ENCODE measurements at places on chromosomes 4 and X.

GRCh38 chr4:179040259-179040658 is 1598.0 kb upstream of the AGA start:
- DNase-seq: no peak

GRCh38 chr4:74777531-74777930 is 16.8 kb downstream of the BTC start:
- no peak for DNase-seq

GRCh38 chr4:138959097-138959815 is 56.3 kb upstream of the NOCT start:
- DNase-seq: no peak

DNA sequence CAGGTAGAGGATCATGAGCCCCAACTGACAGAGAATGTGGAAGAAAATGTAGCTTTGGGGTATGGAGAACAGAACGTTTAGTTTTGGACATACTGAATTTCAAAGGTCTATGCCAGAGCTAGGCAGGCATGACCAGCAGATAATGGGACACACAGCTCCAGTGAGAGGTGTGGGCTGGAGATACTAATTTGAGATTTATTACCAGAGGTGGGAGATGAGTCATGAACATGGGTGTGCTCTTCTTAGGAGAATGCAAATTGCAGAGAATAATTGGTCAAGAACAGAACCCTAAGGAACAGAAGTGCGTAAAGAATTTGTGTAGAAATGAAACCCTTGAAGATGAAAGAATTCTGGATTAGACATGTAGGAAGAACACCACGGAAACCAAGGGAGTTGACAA is 125.2 kb downstream of the PACRGL start:
- no peak for DNase-seq

- DNase-seq: no peak
These were observed 138.0 kb downstream of the RPA4 start for GRCh38 chrX:97021680-97022079.

GRCh38 chrX:15336023-15336413 is 695 bp upstream of the PIGA start:
- DNase-seq: no peak

- DNase-seq: no peak
These were observed 199.3 kb downstream of the BMPR1B start for GRCh38 chr4:94957030-94957429.

- no peak for DNase-seq
These were observed 22.0 kb upstream of the ADGRA3 start for GRCh38 chr4:22537864-22538263.

- DNase-seq: no peak
These were observed 4.2 kb upstream of the ARSD start for GRCh38 chrX:2933125-2933900.

DNA sequence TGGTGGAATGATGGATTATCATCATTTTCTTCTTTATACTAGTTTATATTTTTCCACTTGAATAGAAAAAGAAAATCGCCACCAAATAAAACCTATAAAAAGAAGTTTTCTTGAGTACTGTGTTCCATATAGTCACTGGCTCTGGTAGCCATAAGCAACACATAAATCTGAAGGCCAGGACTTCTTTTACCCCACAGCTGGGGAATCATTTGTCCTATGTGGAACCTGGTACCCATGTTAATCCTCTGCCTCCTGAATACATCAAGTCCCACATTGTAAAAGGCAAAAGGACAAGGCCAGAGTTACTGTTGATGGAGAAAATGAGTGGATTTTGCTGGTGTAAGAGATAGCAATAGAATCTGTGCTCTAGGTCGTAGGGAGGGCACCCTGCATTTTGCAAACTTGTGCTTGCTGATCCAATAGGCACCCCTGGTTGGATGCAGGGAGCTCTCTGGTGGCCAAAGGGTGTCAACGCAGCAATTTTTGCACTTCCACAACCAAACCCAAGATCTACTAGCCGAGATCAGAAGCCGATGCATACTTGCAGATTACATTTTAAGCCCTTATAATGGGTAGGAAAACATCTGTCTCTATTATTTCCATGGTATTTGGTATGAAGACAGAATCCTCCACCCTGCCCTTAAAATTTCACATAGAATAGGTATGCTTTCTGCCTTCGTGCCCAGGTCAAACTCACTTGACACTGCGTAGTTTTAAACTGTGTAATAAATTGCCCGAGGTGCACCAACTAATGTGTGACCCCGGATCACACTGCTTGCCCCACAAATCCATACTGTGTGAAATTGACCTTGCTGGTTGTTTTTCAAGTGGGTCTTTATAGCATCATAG is 146.2 kb upstream of the SCML1 start:
- DNase-seq: no peak

GRCh38 chrX:112844250-112844649 is 3.6 kb upstream of the AMOT start:
- DNase-seq: no peak

GRCh38 chrX:23374291-23374690 is 39.6 kb downstream of the PTCHD1 start:
- DNase-seq: no peak

- no peak for DNase-seq
These were observed 1003.2 kb downstream of the C4orf33 start for GRCh38 chr4:130099105-130099504.

DNA sequence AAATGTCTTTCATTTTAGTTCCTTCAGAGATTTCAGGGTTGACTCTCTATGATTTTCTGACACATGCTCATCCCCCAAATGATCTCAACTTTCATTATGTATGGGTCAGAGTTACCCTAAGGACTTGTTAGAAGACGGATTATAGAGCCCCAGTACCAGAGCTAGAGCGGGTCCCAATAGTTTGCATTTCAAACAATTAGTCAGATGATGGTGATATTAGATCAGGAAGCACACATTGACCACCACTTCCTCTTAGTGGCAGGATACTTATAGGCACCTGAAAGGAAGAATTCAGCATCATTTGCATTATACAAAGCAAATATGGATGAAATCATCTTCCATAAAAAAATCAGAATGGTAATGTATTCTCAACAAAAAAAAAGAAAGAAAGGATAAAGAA is 106.1 kb downstream of the GALNTL6 start:
- no peak for DNase-seq

- no peak for DNase-seq
These were observed 52.6 kb upstream of the RBPJ start for GRCh38 chr4:26268246-26268645.

DNA sequence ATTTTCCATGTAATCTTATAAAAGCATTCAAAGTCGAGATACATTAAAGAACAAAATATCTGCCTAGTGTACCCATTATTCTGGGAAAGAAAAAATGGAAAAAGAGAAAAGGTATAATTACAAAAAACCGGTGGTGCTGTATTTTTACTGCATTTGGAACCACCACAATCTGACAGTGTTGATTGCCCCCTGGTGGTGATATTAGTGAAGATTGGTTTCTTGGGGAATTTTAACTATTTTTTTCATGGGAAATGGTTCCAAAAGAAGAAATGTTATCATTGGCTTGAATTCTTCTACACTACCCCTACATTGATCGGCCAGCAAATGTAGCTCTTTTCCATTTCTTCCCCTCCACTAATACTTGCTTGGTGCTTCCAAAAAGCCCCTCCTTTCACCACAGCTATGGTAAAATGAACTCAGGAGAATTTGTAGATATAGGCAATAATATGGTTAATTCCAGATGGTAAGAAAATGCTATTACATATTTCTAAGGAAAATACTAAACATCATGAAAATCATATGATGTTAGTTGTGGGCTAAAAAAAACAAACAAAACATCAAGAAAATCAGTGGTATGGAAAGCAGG is 50.0 kb downstream of the COX18 start:
- DNase-seq: no peak

DNA sequence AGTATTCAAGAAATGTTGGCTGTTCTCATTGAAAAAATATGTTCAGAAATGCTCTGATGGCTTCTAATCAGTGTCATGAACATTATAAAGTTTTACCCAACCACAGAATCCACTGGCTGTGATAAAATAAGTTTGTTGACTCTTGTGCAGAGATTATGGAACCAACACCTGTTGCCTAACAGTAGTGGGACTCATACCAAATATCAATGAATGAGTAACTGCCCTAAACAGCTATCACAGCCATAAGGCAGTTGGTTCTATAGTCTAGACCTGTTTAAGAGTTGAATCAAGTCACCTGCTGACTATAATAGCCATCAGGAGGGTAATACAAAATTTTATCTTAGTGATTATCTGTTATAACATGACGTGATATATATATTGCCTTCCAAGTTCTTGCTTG is 168.3 kb downstream of the ATOH1 start:
- DNase-seq: no peak

DNA sequence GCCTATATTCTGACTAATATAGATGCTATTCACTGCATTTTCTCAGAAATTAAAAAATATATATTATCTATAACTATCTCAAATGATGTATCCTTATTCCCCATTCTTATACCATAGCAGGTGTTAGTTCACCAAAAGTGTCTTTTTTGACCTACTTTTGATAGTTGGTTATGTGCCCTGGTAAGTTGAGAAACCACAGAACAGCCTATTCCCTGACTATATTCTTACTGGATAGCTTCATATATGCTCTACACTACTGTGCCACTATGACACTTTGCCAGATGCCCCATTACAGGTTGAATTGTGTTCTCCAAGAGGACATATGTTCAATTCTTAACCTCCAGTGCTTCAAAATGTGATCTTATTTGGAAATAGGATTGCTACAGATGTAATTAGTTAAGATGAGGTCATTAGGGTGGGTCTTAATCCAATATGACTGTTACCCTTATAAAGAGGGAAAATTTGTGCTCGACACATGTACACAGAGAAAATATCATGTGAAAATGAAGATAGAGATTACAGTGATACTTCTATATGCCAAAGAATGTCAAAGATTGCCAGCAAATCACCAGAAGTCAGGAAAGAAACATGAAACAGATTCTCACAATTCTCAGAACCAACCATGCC is 76.1 kb downstream of the LRBA start:
- DNase-seq: no peak

- no peak for DNase-seq
These were observed 217.9 kb downstream of the HS6ST2 start for GRCh38 chrX:132740316-132741123.

DNA sequence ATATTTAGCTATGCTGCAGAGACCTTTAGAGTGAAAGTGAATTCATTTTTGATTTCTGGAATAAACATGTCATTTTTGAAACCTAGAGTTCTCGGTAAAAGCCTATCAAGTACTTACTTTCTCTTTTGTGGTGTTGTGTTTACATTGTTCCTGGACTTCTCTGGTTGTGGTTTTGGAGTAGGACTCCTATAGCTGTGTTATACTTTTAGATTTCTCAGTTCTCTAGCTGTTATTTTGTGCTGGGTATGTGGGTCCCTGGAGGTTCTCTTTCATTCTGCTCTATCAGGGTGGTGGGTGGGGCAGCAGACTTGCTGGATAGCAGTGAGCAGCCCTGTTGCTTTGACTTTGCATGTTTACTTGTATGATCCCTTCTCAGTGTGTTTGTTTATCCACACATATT is 25.6 kb upstream of the MSMO1 start:
- no peak for DNase-seq

Data from AG04449 (cell line).